ENCODE measurements at places on chromosomes 6 and 20.

DNA sequence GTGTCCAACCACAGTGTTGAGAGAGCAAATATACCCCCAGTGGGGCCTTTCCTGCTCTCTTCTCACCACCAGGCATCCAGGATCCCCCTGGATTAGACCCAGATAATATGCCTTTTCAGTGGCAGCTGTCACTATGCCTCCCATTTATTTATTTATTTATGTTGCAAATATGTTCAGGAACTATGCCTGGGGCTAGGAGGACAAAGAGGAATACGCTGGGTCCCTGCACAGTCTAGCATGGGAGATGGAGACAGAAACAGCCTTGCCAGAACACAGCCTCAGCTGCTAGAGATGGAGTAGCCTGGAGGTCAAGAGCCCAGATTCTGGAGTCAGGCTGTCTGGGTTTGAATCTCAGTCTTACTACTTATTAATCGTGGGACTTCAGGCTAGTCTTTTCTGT, 74.6 kb upstream of the LRFN2 start:
- no peak for DNase-seq

DNA sequence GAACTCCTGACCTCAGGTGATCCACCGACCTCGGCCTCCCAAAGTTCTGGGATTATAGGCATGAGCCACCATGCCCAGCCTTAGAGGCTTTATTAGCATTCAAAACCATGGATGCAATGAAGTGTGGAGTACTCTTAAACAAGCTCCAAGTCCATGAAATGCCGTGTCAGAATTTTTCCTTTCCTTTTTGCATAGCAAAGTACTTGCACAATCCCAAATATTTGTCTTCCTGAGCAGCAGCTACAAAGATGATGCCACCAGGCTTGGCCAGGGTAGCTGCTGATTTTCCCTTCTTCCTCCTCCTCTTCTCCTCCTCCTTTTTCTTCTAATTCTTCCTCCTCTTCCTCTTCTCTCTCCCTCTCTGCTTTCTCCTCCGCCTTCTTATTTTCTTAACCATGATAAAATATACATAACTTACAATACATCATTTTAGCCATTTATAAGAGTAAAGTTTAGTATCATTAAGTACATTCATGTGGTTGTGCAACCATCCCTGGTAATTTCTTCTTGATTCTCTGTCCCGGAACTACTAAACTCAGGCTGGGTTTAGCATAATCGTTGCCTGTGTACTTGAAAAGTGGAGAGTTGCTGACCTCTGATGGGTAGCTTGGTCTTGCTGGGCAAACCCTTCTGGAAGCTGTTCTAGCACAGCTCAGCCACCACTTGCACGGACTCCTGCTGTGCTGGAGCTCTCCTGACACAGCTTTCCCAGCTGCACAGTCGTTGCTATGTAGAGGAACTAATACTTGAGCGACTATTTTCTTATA, 20.3 kb downstream of the MUCL3 start:
- no peak for DNase-seq

DNA sequence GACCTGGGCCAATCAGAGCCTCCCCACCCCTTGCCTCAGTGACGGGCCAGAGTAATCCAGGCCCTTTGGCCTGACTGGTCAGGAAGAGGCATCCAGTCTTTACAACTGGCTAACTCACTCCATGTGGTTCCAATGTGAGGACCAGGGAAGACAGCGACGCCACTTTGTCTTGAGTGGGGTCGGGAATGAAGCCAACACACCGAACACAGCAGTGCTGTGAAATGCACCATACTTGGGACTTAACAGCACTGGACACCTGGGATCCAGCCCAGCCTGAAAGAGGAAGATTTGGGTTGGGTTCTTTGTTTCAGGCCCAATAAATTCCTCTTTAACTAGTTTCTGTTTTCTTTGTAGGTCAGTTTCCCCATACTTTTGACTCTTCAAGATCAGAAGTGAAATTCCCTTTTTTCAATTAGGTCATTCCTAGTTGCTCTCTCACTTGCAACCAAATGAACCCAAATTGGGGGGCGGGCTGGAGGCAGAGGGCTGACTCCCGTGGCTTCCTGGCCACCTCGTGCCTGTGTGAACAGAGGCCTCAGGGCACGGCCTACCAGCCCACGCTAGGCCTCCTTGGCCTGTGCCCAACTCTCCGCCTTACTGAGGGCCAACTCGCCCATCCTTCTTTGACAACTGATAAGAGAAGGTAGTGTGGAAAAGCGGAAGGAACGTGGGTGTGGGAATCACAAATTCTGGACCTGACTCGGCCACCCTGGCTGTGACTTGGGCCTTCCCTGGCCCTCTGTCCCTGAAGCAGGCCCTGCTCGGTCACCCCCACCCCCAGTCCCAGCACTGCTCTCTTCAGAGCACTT, 17.1 kb downstream of the SULF2 start:
- DNase-seq: no peak

DNA sequence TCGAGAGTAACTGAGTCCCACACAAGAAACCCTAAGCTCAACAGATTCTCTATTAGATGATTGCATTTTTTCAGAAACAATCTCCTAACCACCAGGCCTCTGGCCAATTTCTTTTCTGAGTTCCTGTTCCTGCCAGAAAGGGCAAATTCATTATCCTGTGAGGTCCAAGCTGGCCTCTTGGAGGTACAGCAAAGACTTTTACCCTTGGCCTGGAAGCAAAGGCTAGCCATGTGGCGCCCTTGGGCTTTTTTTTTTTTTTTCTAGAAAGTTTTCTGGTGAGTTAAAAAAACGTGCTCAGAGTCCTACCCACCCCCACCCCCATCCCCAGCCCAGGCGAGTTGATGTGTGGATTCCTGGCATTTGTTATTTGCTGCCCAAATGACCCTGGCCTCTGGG, 59.0 kb upstream of the EEF1A1 start:
- DNase-seq: no peak

DNA sequence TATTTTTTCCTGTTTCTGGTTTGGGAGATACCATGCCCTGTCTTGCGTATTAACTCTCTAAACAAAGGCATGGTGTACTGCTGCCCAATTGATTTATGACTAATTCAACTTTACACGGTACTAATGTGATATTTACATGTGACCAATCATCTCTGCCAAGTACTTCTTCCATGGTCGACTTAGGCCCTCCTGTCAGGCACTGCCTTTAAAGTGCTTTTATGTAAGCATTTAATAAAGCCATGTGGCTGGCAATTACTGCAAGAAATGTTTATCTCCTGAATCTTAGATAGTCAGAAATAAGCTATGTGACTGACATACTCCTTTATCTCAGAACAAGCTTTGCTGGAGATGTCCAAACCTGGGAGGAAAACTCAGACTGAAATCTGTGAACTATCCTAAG, 323.4 kb downstream of the BTBD3 start:
- DNase-seq: no peak

- DNase-seq: no peak
These were observed 48.9 kb downstream of the DCBLD1 start for GRCh38 chr6:117531346-117531745.

- no peak for DNase-seq
These were observed 468.0 kb downstream of the PREX1 start for GRCh38 chr20:48359692-48360341.

GRCh38 chr6:71197267-71197666, 91.3 kb upstream of the OGFRL1 start:
- no peak for DNase-seq

GRCh38 chr20:24388828-24389380, 80.5 kb upstream of the SYNDIG1 start:
- DNase-seq: no peak

- no peak for DNase-seq
These were observed 223.2 kb downstream of the SYNDIG1 start for GRCh38 chr20:24692446-24693200.

DNA sequence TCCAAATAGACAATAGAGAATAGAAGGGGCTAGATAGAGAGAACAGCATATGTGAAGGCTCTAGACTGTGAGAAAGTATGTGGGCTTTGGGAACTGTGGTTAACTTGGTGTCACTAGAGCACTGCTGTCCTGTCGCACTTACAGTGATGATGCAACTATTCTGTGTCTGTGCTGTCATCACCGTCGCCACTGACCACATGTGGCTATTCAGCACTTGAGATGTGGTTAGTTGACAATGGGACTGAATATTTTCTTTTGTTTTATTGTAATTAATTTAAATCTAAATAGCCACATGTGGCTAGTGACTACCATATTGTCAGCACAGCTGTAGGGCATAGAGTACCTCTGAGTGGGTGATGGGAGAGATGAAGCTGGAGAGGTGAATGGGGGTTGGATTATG, 39.0 kb upstream of the IFNGR1 start:
- DNase-seq: no peak

DNA sequence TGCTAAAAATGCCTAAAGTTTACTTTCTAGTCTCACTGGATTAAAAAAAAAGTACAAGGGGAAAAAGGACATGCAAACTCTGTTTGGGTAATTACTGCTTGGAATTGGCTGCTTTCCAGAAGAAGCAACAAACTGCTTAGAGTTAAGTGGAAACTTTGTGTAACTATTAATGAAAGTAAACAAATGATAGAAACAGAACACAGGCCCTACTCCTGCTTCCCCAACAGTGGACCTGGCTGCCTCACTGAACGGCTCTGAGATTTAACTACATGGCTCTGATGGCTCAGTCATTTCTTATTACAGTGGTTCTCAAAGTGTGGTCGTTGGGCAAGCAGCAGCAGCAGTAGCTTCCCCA, 108.5 kb downstream of the MAN1A1 start:
- no peak for DNase-seq

GRCh38 chr6:69895396-69895795, 29.0 kb downstream of the COL19A1 start:
- no peak for DNase-seq

DNA sequence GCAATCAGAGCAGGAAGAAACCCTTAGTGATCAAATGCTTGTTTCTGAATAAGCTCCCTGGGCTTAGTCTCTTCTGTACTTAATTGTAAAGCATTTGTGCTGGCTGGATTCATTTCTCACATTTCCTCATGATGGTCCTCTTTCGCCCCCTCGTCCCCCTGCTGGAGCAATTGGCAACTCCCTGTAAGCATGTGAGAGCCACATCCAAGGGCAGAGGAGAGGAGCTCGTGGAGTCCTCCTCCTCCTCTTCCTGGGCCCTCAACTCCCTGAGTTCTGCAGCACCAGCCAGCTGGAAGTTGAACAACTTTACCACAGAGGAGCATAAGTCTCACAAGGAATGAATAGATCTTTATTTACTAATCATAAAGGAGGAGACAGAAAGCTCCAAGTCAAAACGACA, 12.6 kb downstream of the ANKEF1 start:
- DNase-seq: peak; percentile 5

GRCh38 chr20:53865901-53866793, 204.2 kb downstream of the BCAS1 start:
- peak; percentile 54 for DNase-seq

DNA sequence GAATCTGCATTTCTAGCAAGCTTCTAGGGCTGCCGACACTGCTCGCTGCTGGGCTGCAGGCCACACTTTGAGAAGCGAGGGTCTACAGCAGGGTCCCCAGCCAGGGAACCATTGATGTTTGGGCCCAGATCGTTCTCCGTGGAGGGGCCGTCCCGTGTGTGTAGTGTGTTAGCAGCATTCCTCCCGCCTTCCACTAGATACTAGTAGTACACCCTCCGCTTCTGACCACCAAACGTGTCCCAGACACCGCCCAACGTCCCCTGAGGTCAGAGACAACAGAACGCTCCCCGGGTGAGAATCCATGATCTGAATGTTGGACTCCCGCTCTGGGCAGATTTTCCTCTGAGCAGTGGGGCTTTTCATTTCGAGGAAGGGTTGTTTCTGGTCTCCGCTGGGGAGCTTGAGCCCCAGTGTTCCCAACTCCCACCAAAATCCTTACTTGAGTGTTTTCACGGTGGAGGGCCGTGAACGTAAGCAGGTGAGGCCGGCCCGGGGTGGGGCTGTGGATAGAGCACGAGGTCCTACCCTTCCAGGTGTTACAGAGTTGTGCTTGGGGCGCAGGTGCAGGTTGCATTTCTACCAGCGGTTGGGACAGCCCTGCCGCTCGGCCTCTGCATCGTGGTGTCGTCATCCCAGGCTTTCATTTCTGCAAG, 124.6 kb downstream of the SYCP2 start:
- DNase-seq: no peak

DNA sequence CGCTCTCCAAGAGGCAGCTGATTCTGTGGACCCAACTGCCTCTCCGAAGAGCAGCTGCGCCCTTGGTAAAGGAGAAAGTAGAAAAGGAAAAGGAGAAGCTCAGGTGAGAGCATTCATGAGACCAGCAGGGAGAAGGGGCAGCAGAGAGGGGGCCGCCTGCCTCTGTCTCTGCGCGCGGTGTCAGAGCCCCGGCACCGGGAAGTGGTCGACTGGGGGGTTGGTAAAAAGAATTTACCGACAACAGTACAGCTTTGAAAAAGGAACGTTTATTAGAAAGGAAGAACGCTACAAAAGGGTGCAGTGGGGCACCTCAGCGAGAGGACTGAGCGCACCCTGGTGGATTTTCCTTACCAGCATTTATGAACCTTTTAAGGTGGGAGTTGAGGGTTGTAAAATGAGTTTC, 61.9 kb downstream of the GPR6 start:
- peak; percentile 44 for DNase-seq

DNA sequence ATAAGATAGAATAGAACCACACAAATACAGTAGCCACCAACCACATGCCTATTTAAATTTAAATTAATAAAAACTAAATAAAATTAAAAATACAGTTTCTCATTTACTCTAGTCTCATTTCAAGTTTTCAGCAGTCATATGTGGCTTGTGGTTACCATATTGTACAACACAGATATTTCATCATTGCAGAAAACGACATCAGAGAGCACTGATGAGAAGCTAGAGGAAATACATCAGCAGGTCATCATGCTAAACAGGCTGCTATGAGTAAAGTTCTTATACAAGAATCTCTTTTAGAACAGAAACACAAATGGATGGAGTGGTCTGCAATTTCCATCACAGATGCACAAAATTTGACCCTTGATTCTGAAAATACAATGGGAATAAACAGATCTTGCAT, 36.6 kb downstream of the TBC1D32 start:
- no peak for DNase-seq

DNA sequence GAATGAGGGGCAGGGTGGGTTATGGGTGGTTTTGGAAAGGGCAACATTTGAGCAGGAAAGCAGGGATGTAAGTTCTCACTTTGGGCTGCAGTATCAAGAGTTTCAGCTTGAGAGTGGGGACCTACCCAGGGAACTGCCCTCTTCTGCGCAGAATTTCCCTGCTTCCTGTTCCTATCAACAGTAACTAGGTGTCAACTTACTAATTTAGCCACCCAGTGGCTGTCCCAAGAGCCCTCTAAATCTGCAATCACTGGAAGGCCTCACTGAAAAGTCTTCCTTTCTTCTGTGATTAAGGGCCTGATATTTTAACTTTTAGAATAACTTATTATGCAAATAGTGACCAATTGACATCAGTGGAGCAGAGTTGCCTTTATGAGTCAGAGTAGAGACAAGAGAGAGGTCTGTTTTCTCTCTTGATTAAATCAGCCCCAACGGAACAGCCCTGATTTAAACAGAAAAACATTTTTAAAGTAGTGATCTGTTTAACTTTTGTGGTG, 118.2 kb upstream of the RIPOR2 start:
- DNase-seq: no peak

GRCh38 chr6:40950986-40951698, 87.9 kb downstream of the UNC5CL start:
- no peak for DNase-seq

DNA sequence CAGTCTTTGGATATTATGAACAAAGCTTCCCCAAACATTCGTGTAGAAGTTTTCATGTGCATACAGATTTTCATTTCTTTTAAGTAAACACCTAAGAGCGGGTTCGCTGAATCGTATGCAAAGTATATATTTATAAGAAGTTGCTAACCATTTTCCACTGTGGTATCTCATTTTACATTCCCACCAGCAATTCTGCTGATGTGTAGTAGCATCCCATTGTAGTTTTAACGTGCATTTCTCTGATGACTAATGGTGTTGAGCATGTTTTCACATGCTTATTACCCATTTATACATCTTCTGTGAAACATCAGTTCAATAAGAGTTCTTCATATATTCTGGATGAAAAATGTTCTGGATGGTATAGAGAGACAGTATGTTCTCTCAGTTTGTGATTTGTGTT, 97.4 kb downstream of the IYD start:
- no peak for DNase-seq

All from NCI-H1930 (cell line).